Activated CD4-positive, CD25-positive, alpha-beta regulatory T cell treated with anti-CD3 and anti-CD28 coated beads, Interleukin-2, amount 50 U/mL, for 16 hours (primary cell): ENCODE measurements at places on chromosomes 12 and 14.

DNA sequence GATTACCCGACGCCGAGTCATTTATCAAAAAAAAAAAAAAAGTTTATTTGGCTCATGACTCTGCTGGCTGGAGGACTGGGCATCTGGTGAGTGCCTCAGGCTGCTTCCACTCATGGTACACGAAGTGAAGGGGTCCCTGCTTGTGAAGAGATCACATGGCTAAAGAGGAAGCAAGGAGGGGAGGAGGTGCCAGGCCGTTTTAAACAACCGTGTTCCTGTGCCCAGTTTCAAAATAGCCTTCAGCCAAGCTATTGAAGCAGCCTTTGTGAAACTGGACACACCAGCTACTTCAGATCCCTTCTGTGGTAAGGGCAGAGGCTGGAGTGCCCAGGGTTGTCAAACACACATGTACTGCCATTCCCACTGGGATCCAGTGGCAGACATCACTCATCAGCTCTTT, 7.6 kb downstream of the POP5 start:
- DNase-seq = no peak

DNA sequence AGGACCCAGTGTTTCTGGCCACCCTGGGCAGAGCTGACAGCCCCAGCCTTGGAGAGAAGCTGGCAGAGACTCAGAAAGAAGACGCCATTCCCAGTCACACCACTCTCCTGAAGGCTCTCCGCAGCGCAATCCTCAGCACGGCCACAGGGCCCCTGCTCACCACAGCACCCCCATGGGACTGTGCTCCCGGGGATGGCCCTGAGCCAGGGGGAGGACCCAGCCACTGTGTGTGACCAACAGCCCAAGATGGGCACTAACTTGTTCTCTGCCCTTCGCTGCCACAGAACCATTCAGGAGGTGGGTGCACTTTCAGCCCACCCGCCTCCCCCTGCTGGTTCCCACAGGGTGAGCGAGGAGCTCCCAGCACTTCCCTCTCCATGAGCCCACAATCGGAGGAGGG, 57.1 kb downstream of the CCNK start:
- no peak for DNase-seq

GRCh38 chr12:1995205-1995896, 8.9 kb downstream of the DCP1B start:
- no peak for DNase-seq

GRCh38 chr14:104697317-104697703, 7.9 kb downstream of the INF2 start:
- no peak for DNase-seq

GRCh38 chr14:95828649-95829265, 47.9 kb upstream of the TUNAR start:
- DNase-seq = no peak

- DNase-seq = no peak
Observed at GRCh38 chr12:57461276-57461916, 1.8 kb downstream of the GLI1 start.

GRCh38 chr14:22996768-22997654, 12.9 kb downstream of the C14orf93 start:
- no peak for DNase-seq

DNA sequence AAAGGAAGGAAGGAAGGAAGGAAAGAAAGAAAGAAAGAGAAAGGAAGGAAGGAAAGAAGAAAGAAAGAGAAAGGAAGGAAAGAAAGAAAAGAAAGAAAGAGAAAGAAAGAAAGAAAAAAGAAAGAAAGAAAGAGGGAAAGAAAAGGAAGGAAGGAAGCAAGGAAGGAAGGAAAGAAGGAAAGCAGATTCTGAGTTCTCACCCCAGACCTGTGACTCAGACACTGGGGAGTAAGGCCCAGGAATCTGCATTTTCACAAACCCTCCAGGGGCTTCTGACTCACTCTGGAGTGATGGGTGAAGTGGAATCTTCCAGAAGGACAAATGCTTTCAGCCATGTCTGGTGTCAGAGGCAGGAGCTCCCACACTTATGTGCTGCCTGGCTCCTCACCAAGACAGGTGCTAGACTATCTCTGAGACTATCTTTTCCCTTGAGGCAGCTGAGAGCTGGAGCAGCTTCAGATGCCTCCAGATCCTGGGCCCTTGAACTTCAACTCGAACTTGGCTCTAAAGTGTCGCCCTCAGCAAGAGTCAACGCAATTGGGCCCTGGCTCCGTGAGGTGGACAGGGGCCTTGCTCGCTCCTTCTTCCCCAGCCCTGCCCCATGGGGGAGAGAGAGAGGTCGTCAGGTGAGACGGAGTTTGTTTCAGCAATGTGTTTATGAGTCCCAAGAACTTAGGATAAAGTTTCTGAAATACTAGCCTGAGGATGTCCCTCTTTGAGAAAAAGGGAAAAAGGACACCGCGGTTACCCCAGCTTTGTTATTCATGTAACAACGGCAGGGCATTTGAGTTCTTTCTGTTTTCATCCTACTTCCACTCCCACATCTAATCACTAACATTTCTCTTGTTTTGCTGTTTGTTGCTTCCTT, 19.8 kb upstream of the SCARB1 start:
- DNase-seq = no peak

- DNase-seq = no peak
Observed at GRCh38 chr14:64966976-64967375, 5.2 kb downstream of the RAB15 start.

DNA sequence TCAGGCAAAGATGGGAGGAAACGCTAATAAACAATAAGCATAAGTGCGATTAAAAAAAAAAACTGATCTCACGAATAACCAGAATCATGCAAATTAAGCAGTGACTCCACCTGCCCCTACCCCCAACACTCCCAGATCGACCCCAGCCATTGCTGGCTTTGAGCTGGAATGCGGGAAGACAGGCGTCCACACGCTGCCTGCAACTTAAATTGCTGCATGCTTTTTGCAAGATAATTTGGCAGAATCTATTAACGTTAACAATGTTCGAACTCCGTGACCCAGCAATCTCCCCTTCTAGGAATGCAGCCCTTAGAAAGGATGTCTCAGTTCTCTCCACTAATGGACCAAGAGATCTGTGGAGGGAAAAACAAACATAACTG, 935 bp upstream of the CKB start:
- no peak for DNase-seq

GRCh38 chr12:114530417-114530816, 124.5 kb upstream of the TBX5 start:
- DNase-seq = no peak

DNA sequence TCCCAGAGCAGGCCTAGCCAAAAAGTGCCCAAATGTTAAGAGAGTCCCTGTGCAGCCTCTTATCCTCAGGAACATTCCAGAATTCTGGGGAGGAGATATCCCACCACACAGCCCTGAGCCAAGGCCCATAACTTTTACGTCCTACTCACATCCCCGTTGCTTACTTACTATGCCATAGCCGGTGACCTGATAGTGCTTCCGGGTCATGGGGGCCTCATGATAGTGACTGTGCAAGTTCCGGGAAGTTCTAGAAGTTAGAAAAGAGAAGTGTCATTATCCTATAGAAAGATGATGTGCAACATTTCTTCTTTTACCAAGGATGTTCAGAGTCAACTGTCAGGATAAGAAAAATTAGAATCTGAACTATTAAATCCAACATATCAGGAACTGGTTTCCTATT, 15.6 kb upstream of the NGB start:
- DNase-seq = no peak

- DNase-seq = peak; percentile 2
Observed at GRCh38 chr12:6688543-6688998, 604 bp downstream of the ZNF384 start.

DNA sequence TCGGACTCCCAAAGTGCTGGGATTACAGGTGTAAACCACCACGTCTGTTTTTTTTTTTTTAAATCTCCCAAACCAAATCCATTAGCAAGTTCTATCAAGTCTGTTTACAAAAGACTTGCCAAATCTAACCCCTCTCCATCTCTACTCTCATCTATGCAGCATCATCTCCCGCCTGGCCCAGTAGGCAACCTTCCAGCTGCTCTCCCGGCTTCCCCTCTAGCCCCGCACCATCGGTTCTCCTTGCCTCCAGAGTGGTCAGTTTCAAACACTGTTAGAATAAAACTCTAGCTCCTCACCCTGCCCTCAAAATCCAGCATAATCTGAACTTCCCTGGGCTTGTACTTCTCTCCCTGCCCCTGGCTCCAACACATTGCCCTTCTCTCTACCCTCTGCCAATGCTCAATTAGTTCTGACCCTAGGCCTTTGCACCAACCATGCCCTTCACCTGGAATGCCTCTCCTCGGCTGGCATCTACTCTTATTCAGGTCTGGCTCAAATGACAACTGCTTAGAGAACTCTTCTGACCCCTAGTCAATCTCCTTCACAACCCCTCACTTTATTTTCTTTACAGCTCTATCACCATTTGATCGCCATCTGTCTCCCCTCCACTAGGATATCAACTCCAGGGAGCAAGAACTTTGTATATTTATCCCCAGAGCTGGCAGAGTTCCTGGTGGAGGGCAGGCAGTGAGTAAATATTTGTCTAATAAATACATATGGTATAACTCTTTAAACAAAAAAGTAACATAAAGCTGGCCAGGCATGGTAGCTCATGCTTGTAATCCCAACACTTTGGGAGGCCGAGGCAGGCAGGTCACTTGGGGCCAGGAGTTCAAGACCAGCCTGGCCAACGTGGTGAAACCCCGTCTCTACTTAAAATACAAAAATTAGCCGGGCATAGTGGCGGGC, 4.9 kb downstream of the WSB2 start:
- DNase-seq = no peak

GRCh38 chr12:95858451-95859343, at the start of gene SNRPF:
Gene SNRPF, plus strand, starts transcription at chr12:95858952. Its CDS starts 122 bp downstream, at chr12:95859074.
- DNase-seq = peak; percentile 90
